SK-N-DZ (cell line): ENCODE measurements at places on chromosomes 6 and 20.

DNA sequence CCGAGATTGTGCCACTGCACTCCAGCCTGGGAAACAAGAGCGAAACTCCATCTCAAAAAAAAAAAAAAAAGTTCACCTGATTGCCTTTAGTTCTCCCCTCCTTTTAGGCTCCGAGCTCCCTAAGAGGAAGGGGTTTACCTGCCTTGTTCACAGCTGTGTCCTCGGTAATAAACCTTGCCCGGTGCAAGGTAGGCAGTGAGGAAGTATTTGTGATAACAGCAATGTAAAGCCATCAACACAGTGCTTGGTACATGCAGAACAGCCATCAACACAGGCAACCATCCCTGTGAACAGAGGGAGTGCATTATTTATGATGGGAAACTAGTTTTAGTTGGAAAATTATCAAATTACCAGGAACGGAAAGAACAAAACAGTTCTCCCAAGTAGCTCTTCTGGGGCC, 1.8 kb upstream of the SPO11 start:
- no peak for DNase-seq

DNA sequence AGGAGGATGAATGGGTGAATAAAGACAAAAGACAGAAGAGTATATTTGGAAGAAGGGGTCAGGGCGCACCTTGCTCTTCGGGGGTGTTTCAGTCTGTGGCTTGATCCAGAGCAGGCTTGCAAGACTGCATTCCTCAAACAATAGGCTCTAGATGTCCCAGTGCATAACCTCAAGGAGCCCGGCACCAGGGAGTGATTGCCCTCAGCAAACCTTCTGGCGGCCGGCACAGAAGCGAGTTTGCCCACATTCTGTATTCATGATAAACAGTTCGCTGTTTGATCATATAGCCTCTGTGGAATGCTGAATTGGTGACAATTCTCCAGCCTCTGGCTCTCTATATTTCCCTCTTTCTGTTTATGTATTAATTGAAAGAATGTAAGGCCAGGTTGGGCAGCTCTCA, 29.7 kb upstream of the HLA-DRB5 start:
- DNase-seq, result no peak

GRCh38 chr6:1739220-1739619, 129.5 kb downstream of the FOXC1 start:
- no peak for DNase-seq

- no peak for DNase-seq
These were observed 480.8 kb upstream of the IMPG1 start for GRCh38 chr6:76553256-76553655.

DNA sequence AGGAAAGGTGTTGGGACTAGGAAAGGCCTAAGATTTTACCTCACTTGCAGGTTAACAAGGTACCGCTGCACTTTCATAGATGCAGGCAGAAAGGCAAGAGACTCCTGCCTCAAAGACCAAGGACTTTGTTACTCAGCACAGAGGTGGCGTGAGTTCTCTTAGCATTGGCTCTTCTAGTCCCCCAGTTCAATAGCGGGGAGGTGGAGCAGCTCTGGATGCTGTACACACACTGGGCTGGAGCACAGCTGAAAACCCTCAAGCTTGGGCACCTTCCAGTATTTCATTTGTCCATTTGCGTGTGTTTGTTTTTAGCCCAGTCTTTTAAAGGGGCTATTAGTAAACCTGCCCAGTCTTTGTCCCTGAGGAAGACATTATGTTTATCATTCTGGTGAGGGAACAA, 345.2 kb downstream of the FARS2 start:
- DNase-seq, result no peak

DNA sequence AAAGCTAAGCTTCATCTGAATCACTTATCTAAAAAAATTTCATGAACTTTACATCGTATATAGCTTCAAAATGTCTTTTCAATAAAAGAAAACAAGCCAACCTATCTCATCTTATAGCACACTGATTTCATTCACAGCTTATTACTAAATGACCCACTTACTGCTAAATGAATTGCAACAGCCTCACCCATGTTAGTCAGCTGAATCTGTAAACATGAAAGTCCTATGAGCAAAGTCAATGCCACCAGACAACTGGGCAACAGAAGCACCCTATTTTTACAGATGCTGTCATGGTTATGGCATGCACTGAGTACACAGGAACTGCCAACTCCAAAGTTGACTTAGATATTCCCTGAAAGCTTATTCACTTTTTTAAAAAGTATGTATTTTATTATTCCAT, 41.2 kb upstream of the DST start:
- DNase-seq, result no peak

DNA sequence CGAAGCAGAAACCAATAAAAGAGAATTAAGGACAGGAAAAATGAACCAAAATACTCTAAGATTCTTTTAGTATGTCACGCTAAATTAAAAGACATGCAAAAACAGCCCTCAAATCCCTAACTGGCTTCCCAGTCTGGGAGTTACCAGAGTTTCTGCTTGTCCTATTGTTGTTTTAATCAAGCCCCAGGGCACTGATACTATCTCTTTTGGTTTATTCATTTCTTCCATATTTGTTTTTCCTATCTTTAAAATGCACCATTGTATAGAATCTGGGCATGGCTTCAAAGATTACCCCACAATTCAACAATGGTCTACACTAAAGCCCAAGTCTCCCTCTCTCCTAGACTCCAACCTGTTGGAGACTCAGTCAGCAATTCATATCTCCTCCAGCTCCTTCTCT, 169.1 kb downstream of the MYLK4 start:
- DNase-seq, result no peak

- DNase-seq, result no peak
These were observed 66.1 kb upstream of the MLN start for GRCh38 chr6:33869826-33870423.

GRCh38 chr6:162699961-162700360, 27.6 kb downstream of the PRKN start:
- no peak for DNase-seq

- no peak for DNase-seq
These were observed 102.7 kb upstream of the CNKSR3 start for GRCh38 chr6:154613137-154613676.

DNA sequence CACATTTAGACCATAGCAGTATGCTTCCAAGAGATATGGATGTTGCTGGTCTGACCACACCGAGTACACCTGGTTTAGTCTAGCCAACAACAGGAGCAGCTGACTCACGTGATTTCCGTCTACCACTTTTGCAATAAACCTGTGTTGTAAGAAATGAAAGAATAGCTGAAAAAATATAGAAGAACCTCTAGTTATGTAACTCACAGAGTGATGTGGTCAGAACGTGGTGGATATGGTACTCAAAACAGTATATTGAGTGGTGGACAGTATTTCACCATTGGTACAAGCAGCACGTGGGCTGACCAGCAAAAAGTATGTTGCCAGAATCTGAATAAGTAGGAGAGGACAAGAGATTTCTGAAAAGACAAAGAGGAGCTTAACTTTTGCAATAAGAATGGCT, 226.9 kb downstream of the TBC1D7 start:
- no peak for DNase-seq

DNA sequence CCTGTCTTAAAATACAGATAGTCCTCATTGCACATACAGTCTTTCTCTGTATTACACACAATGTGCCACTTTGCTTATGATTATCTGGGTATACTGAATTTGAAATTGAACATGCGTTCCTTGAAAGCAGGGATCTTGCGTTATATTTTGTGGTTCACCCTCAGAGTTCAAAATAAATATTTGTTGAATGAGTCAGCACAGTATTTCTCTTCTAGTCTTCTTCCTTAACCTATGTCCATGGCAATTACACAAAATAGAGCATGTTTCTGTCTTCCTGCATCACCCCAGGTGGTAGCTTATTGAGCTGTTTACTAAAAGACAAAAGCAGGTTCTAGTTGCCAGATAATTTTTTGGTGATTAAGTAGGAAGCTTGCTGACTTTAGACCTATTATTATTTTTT, 272.9 kb upstream of the FERMT1 start:
- DNase-seq, result no peak

- no peak for DNase-seq
These were observed 178.4 kb downstream of the COL9A1 start for GRCh38 chr6:70124443-70124842.

- no peak for DNase-seq
These were observed 8.3 kb upstream of the ZNF318 start for GRCh38 chr6:43377710-43378229.

- no peak for DNase-seq
These were observed 21.3 kb downstream of the PRR18 start for GRCh38 chr6:166286839-166287271.

- DNase-seq, result no peak
These were observed 37.8 kb downstream of the ILRUN start for GRCh38 chr6:34658605-34659265.

DNA sequence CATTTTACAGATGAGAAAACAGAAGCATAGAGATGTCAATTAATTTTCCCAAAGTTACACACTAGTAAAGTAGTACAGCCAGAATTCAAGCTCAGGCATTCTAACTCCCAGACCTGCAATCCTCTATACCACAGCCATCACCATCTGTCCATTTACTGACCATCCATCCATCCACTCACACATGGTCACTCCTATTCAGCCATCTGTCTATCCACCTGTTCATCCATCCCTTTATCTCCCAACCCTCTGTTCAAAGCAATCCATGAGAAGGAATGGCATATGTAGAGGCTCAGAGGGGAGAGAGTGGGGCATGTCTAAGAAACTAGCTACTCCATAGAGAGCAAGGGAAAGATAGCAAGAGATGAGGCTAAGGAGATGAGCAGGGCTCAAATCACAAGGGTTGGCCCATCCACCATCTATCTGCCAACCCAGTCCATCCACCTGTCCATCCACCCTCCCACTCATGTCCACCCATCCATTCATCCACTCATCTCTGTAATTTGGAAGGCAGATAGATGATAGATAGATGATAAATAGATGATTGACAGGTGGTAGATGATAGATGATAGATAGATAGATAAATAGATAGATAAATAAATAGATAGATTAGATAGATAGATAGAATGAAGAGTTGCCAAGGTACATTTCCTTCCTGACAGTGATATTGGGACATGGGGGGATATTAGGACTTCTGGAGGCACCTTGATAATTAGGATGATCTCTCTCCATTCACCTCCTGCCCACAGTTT, 12.2 kb upstream of the C6orf132 start:
- DNase-seq, result no peak

GRCh38 chr6:3326184-3326971, 67.6 kb downstream of the PSMG4 start:
- DNase-seq, result no peak
